ENCODE measurements at places on chromosomes 4 and X. TPM values are rescaled to one million over a fixed set of nuclear protein-coding genes. Genes with fewer than 3 reads are reported as not detected.

DNA sequence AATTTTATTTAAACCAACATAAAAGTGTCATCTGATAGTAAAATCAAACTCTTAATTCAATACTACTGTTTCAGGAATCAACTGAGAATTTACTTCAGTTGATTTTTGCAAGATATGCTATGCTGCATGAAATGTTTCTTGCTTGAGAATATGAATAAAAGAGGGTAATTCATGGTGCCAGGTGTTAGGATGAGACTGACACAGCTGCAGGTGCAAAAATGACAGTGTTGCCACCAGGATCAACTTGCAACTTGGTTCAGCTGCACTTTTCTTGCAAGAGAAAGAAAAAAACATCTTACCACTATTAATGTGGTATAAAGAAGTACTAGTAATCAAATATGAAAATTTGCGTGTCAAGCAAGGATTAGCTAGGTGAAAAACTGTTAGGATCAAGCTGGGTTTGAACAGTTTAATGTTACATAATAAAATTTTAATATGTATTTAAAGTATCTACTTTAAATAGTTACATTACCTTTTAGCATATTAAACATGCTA, 49.7 kb downstream of the CHIC2 start:
- DNase-seq = no peak

DNA sequence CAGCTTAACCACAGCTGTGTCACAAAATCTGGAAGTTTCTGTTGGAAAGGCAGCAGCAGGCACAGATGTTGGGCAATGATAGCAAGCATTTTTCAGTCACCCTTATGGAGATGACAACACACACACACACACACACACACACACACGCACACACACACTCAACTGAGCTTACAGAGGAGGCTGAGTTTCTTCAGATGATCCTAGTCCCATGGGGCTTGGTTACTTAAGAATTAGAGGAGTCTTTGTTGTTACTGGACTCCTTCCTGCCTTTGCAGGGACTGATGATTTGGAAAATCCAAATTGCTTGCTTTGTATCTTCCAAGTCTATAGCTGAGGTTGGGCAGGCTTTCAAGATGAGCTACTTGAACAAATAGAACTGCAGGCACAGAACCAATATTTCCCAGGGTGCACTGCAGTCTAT, 740.1 kb upstream of the PITX2 start:
- no peak for DNase-seq

NKAP gene
- total RNA-seq = 7.3 TPM

GRCh38 chrX:70043685-70044084, 6.1 kb downstream of the AWAT2 start:
- DNase-seq = no peak

GRCh38 chrX:21699136-21699535, 41.0 kb upstream of the KLHL34 start:
- DNase-seq = no peak
